Stimulated activated CD8-positive, alpha-beta memory T cell treated with anti-CD3 and anti-CD28 coated beads, Interleukin-15, amount 100 ng/mL, for 24 hours (primary cell): ENCODE measurements at places on chromosomes 2 and 18.

- no peak for DNase-seq
Measured at GRCh38 chr2:70964133-70964532, 14.3 kb upstream of the ANKRD53 start.

DNA sequence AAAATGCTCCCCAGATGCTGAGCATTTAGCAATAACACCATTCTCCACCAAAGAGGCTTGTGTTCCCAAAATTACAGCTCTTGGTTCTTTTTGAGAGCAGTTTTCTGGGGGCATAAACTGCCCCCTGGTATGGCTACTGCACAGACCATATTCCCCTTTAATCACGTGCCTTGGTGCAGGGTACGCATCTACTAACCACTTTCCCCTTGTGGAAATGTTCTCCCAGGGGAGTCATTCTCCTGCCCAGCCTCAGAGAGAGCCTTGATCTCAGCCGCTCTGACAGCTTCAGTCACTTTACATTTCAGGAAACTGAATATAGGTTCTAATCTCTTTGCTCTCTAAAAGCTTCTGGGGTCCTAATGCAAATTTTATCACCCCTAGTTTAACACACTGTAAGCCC is 44.7 kb upstream of the EML6 start:
- DNase-seq, result no peak

GRCh38 chr2:171878481-171878993 is 15.5 kb downstream of the SLC25A12 start:
- DNase-seq, result no peak

GRCh38 chr2:225040856-225041206 is 1.4 kb downstream of the DOCK10 start:
- DNase-seq, result no peak

DNA sequence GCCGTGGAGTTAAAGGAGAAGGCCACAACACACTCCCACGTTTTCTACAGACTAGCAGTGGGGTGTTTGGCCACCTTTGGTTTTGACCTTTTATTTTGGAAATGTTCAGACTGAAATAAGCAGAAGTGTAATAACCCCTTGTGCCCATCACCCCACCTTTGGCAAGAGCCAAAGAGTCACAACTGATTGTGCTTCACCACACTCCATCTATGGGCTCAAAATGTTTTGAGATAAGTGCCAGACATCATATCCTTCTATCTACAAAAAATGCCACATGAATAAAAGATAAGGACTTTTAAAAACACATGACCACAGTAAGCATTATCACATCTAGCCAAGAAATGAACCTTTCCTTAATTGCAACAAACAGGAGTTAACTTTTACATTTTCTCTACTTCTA is 9.9 kb upstream of the GPR35 start:
- no peak for DNase-seq

DNA sequence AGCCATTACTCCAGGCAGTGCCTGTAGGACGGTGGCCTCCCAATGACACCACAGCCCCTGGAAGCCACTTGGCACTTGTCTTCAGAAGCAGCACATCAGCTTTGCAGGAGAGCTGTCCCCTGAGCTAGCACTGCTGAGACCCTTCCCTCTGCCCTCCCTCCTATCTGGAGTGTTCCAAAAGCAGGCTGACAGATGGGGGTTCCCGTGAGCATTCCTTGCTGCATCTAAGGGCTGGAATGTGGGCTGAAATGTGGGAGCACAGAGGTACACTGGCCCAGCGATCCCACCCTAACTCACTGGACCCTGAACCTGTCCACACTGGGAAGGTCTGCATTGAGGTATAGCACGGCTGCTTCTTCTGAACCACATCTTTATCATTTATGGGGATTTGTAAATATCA is 230.1 kb downstream of the ANAPC1 start:
- no peak for DNase-seq

- no peak for DNase-seq
Measured at GRCh38 chr2:127219171-127220070, 678 bp downstream of the CYP27C1 start.

DNA sequence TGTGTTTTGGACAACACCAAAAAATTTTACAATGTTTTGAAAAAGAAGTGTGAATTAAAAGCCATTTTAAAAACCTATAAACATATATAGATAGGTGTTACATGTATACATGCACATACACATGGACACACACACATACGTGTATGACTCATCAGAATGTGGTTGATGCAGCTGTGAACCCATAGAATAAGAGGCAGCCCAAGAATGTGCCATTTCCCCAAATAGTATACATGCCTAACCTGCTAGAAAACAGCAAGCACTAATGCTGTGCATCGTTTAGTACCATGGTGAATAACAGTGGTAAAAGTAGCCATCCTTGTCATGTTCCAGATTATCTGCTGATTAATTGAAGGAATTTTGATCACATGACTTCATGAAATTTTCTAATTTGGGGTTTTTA is 149.0 kb downstream of the DSEL start:
- DNase-seq, result no peak

- no peak for DNase-seq
Measured at GRCh38 chr18:70450426-70451253, 161.8 kb downstream of the SOCS6 start.

DNA sequence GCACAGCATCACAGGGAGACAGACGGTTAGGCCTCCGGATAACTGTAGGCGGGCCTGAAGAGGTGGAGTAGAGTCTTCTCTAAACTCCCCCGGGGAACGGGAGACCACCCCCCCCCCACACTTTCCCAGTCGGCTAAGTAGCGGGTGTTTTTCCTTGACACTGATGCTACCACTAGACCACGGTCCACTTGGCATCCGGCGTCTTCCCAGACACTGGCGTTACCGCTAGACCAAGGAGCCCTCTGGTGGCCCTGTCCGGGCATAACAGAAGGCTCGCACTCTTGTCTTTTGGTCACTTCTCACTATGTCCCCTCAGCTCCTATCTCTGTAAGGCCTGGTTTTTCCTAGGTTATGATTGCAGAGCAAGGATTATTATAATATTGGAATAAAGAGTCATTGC is 25.7 kb upstream of the NCL start:
- no peak for DNase-seq

DNA sequence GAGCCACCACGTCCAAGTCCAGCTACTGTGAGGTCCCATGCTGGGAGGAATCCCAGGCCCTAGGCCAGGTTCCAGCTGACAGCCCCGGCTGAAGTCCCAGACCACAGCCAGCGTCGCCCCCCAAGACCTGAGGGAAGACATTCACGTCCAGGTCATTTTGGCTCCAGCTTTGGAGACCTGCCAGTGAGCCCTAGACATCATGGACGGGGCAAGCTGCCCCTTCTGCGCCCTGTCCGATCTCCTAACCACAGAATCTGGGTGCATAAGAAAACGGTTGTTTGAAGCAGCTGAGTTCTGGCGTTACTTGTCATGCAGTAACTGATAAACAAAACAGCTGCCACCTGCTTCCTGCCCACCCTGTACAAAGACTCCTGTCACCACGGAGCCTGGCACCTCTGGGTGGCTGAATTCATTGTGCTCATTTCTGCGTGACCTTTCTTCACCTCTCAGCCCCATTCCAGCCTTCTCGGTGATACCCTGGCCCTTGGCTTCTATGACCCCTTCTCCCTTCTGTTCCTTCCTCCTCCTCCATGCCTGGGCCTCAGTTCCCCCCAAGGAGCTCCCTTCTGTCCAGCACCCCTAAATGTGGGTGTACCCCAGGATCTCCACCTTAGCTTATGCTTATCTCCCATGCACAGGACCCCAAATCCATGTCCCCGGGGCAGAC is 72.6 kb upstream of the SMAD7 start:
- DNase-seq, result no peak

GRCh38 chr2:234494361-234495250 is 2.3 kb downstream of the ARL4C start:
- no peak for DNase-seq

- DNase-seq, result no peak
Measured at GRCh38 chr18:58321986-58322385, 278.0 kb downstream of the NEDD4L start.

- DNase-seq, result no peak
Measured at GRCh38 chr18:73118121-73118816, 250.5 kb upstream of the NETO1 start.

DNA sequence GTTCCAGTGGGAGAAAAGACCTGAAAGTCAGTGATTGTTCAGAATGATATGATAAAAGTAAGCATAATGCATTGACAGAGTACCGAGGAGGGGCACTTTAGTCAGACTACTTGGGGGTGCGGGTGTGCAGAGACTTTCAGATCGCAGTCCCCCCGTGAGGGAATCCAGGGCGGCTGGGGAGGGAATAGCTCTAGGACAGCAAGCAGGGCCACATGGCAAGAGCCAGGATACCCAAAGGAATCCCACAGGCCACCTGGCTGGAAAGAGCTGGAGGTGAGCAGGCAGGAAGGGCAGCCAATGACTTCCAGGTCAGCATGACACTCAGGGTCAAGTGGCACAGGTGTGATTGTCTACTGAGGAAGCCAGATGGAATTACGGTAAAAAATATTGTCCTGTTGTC is 157.5 kb downstream of the CYP26B1 start:
- no peak for DNase-seq

DNA sequence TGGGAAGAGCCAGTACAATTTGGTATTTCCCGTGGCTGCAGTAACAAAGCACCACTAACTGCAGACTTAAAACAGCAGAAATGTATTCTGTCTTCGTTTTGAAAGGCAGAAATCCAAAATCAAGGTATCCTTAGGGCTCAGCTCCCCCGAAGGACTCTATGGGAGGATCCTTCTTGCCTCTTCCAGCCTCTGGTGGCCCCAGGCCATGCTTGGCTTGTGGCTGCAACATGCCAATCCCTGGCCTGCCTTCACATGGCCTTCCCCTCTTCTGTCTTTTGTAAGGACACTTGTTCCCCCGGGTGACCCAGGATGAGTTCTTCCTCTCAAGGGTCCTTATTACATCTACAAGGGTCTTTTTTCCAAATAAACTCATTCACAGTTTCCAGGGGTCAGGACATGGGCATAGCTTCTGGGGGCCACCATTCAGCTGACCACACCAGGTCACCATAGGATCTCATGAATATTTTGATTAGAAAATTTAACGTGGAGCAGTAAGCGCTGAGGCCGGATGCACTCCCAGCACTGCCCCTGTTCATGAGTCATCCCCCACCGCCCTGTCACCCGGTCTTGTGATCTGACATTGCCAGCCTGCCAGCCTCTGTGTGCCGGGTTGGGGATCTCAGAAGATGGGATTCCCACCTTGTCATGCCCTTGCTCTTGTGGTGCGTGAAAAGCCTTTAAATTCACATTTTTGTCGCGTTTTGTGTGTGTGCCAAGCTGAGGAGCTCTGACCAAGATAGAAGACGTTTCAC is 61.2 kb upstream of the B3GNT7 start:
- DNase-seq, result no peak

- no peak for DNase-seq
Measured at GRCh38 chr2:129796225-129796624, 183.2 kb upstream of the RAB6C start.

GRCh38 chr18:8116341-8117005 is 492.8 kb upstream of the RAB12 start:
- DNase-seq, result no peak

DNA sequence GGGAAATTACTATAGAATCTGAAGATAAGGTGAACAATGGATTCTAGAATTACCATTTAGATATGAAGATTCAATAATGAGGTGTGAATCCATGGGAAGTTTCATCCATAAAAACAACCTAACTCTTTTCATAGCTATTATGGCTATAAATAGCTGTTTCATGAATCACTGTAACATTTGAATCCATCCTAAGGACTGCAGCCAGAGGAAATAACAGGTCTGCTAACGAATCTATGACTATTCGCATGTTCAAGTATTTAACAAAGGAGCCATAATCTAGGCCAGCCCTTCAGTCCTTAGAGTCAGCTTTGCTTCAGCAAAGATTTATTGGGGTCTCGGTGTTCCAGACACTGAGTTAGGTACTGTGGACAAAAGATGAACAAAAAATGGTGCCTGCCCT is 87.1 kb downstream of the MYOM1 start:
- DNase-seq, result no peak

GRCh38 chr18:2406544-2406943 is 164.8 kb downstream of the METTL4 start:
- no peak for DNase-seq

DNA sequence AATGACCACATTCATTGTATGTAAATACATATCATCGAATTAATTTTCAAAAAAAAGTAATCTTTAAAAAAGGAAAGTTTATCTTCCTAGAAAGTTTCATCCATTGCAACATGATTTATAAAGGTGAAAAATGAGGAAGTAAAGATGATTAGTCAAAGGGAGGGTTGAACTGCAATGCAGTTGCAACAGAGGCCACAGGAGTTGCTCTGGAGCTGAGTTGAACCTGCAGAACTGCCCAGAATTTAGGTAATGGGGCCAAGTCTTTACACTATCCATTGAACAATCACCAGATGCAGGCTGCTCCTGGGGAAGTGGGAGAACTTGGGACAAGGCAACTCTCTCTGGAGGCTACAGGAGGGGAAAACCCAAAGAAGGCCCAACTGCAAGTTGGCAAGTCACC is 390.7 kb downstream of the METTL4 start:
- DNase-seq, result no peak

- no peak for DNase-seq
Measured at GRCh38 chr2:168178520-168179324, 68.7 kb downstream of the STK39 start.

DNA sequence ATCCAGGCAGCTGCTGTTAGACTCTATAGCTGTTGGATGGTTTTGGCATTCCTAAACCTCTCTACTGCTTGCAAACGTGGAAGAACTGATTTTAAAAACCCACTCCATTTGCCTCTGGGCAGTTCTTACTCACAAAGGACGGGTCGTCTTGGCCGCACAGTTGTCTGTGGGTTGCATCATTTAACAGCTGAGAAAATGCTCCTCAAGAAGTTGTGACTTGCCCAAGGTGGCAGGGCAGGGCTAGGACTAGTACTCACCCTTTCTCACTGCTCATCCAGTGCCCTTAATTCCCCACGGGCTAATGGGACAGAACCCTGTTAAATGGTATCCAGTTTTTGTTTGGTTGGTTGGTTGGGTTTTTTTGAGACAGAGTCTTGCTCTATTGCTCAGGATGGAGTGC is 997 bp upstream of the DRC1 start:
- no peak for DNase-seq

GRCh38 chr18:49690312-49690711 is 123.0 kb downstream of the ACAA2 start:
- DNase-seq, result no peak

GRCh38 chr18:59833785-59834184 is 66.0 kb upstream of the PMAIP1 start:
- no peak for DNase-seq

- DNase-seq, result no peak
Measured at GRCh38 chr2:120228503-120228902, 5.3 kb upstream of the TMEM185B start.

- no peak for DNase-seq
Measured at GRCh38 chr2:227862227-227862740, 9.1 kb upstream of the DAW1 start.

DNA sequence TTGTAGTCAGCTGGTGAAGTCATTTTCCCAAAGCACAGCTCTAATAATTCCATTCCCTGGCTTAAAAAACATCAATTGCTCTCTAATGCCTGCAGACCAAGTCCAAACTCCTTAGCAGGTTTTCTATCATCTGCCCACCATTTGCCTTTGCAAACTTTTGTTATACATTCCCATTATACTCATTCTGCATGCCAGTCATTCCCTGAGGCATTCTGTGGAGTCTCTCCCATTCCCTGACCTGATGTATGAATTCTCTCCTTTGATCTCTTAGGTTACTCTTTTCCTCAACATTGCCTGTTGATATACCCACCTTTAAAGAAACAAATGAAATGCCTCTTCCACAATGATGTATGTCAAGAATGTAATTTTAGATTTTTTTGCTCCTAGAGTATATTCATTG is 852.0 kb upstream of the FSHR start:
- no peak for DNase-seq
